ENCODE measurements at places on chromosomes 3 and 15. TPM values are rescaled to one million over a fixed set of nuclear protein-coding genes. Genes with fewer than 3 reads are reported as not detected.

DNA sequence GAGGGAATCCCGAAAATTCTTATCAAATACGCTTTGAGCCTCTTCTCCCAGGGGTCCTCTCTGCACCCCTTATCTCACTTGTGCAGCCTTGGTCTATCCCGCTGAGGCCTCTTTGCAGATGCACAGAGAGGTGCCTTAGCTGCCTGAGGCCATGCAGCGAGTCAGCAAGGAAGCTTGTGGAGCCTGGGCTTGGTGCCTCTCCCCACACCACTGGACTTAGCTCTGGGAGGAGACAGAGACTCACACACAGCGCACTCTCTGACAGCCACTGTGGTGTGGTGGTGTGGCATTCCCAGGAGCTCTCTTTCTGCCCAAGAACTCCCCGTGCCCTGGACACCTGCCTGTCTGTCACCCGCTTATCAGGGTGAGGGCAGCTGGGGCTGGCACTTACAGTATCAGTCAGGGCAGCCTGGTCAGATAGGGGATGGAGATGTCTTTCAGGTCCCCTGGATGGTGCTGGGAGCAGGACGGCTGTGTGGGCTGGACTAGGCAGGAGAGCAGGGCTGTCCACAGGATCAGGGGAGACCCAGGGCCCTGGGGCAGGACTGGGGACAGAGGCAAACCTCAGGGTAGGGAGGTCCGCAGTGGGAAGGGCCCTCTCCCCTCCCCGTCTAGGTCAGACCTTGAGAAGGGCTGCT lies 10.2 kb upstream of the LINGO1 start:
- no peak for DNase-seq

DNA sequence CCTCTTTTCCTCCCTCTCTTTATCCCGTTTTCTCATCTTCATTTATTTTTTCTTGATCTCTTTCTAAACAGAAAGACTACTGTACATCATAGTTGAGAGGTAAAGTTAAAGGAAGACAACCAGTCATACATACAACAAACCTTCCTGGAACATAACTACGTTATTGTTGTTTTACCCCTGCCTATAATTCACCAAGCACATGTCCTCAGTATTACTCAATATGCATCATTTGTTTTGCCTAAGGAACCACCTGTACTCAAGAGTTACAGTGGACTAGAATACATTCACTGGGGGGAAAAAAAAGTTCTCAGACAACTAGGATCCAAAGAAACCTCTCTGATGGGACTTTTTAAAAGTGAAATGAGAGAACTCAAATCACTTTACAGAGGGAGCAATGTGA lies 344.7 kb upstream of the RBMS3 start:
- no peak for DNase-seq

- no peak for DNase-seq
Observed at GRCh38 chr15:44883199-44883877, 73.1 kb upstream of the TERB2 start.

GRCh38 chr3:81650187-81650586 lies 111.3 kb downstream of the GBE1 start:
- no peak for DNase-seq

DNA sequence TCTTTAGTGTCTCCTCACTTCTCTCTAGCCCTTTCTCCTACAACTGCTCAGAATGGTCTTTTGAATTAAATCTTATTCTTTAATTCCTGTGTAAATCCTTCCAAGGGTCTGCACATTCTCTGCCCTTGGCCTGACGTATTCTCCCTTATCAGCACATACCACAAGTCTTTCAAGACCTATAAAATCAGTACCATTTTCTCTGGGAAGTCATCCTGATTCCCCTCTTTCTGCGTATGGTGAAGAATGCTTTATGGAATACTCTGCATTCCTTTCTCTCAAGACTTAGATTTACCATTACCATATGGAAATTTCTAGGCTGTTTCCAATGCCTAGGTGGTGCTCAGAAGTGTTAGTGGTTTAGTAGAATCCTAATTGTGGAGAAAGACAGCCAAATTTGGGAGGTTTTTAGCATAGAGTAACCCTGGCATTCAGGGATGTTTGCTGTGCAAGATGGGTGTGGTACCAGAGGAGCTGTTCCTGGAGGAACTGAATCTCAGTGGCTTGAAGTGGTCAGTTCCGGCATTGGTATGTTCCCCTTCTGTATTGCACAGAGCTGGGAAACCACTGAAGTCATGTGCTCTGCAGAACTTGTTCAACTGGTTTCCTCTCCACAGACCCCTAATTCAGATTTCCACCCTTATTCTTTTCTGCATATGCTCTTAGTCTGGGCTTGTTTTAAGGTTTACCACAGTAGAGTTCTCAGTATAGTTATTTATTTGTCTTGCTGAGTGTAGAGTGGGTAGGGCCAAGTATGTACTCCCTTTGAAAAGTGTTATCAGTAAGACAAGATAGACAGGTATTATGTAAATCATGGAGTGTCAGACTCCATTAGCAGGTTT lies 24.5 kb downstream of the IQGAP1 start:
- DNase-seq: no peak

DNA sequence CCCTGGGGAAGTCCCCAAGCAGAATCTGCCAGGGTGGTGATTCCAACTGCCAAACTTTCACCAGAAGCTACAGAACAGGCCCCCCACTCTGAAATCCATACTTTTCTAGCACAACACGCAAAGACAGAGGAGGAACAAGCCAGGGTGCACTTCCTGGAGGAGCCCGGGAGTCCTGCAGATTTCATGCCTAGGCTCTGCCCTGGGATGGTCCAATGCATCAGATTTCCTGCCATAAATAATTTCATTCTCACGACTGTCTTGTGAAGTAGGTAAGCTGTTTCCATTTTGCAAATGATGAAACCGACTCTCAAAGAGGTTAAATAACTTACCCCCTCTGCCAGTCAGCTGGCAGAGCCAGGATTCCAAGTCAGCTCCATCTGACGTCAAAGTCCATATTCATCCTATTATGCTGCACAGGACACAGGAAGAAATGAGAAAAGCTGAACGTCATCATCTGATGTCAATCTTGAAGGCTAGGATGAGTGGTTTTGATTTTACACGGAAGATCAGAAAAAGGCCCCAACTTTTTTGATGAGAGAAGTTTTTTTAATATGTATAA lies 134.8 kb upstream of the IGF1R start:
- DNase-seq: no peak

DNA sequence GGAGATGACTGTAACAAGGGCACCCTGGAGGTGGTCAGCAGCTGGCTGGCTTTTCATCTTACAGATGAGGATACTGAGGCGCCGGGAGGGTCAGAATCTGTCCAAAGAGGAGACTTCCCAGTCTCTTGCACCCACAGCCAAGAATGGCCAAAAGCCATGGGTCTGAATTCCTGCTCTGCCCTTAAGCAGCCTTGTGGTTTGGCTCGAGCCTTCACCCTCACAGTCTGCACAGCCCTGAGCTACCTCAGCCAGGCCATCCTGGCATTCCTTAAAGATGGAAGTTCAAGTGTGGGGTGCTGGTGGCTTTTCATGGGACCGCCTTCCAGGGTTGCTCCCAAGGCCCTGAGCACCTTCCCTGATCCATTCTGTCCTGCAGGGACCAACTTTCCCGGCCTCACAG lies 59.2 kb downstream of the CACNA2D2 start:
- no peak for DNase-seq

- no peak for DNase-seq
Observed at GRCh38 chr3:48394391-48394790, 22.4 kb downstream of the FBXW12 start.

- no peak for DNase-seq
Observed at GRCh38 chr3:180283251-180283650, 246.5 kb upstream of the PEX5L start.

GRCh38 chr3:49914906-49915305 lies 11.2 kb upstream of the MST1R start:
- no peak for DNase-seq

DNA sequence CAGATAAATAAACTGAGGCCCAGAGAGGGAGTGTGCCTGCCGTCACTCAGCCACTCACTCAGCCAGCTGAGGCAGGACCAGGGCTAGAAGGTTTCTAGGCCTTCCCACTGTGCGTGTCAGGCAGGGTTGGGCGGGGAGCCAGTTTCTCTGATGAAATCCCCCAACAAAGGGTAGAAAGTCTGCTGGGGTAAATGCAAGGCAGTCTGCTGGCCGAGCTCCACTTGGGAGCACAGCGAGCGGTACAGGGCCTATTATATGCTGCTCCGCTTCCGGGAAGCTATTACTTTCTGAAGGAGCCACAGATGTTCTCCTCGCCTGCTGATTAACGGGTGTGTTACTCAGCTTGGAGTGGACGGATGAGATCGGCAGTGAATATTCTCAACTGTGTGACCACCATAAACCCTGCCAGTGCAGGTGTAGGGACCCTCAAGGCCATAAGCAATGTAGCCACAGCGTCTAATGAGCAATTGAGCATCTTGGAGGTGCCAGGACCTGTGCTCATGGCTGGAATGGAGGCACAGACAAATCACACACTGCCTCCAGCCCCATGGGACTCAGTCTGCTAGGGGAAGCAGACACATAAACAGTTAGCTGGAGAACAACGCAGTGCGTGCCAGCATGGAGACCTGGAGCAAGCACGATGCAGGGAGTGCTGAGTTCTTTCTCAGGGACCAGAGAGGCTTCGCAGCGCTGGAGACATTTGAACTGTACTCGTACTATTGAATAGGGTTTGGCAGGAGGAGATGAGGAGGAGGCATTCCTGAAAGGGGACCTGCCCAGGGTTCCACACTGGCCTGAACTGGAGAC lies 42.1 kb downstream of the CORO2B start:
- no peak for DNase-seq

DNA sequence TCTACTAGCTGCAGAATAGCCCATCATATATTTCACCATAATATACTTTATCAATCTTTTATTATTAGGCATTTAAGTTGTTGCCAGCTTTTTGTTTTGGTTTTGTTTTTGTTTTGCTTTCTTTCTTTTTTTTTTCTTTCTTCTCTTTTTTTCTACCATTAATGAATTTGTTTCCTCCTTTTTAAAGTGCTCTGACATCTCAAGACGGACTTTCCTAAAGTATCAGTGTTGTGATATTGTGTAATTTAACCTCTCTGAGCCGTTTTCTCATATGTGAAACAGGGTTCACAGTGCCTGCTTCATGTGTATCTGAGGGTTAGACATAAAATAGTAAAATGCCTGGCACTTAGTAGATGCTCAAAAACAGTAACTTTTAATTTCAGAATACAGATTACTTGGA lies 109.5 kb upstream of the IL12A start:
- DNase-seq: no peak

GRCh38 chr15:28977377-28978010 lies 91.7 kb downstream of the APBA2 start:
- DNase-seq: no peak

- DNase-seq: no peak
Observed at GRCh38 chr3:11508346-11509172, 135.2 kb downstream of the VGLL4 start.

DNA sequence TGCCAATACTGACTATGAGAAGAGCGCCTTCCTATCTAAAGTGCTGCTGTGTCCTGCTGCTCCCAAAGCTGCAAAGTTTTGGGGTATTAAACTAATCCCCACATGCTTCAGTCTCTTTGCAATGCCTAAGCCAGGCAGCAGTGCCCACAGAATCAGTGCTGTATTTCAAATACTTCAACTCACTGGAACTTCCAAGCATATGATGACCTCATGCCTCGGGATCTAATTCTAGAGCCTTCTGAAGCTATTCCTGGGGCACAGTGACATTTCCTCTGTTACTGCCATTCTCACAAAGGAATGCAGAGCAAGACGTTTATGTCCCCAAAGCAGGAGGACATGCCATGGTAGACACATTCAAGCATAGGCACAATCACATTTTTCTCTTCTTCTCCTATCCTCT lies 78.5 kb downstream of the CD200 start:
- no peak for DNase-seq

- DNase-seq: no peak
Observed at GRCh38 chr3:55486101-55486856, 827 bp downstream of the WNT5A start.

GRCh38 chr3:138254216-138254615 lies 67.1 kb downstream of the ARMC8 start:
- DNase-seq: no peak

GRCh38 chr3:62954580-62954979 lies 79.4 kb upstream of the CADPS start:
- DNase-seq: no peak

DNA sequence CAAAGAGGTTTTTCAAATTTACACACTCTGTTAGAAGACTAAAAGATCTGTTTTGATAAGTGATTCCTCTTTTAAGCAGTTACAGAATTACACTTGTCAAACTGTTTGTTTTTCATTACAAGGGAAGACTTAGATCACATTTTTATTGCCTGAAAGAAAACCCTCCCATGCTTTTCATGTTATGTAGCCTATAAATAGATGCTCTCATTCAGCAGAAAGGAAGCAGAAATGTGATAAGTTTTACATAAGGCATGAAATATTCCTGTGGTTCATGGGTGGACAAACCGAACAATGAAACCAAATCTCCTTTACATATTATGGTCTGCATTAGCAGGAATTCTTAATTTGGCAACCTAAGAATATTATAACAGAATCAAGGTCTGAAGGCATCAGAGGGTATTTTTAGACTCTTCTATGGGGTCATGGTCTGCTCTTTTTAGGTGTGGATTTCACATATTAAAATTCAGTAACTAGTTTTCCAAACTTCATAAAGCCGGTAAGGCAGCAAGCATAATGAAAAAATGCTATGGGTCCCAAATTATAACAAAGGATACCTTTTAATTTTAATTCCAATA lies 37.3 kb upstream of the FXR1 start:
- DNase-seq: no peak

- no peak for DNase-seq
Observed at GRCh38 chr15:42595626-42596240, 20.3 kb downstream of the STARD9 start.

DNA sequence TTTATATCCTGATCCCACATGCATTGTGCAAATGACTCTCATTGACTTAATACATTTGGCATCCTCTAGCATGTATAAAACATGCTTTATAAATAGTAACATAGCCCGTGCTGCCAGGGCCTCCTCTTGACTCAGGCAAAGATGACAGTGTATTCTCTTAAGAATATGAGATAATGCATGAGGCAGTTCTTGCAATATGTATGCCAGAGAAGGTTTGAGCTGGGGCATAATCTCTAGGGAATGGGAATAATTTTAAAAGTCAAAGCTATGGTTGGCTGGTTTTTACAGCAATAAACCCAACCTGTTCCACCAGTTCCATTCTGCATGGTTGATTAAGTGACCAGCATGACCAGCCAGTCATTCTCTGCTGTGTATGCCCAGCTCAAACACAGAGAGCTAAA lies 179.0 kb upstream of the PFN2 start:
- no peak for DNase-seq

- DNase-seq: no peak
Observed at GRCh38 chr3:159451482-159451881, 537.2 kb upstream of the IL12A start.

GOLGA6D gene
- not detected for total RNA-seq

WNT7A gene
- 0.08 TPM for total RNA-seq

NR2F2 gene
- total RNA-seq: 0.15 TPM

CKMT1A gene
- total RNA-seq: not detected

TEX264 gene
- 37.8 TPM for total RNA-seq

HYKK gene
- total RNA-seq: 0.76 TPM

PLSCR4 gene
- total RNA-seq: not detected

CCDC13 gene
- 0.29 TPM for total RNA-seq

DNAH1 gene
- total RNA-seq: 6.6 TPM

MYO5C gene
- 0.46 TPM for total RNA-seq

MASP1 gene
- 0.35 TPM for total RNA-seq

TNFSF10 gene
- 18.8 TPM for total RNA-seq

HEG1 gene
- 6.4 TPM for total RNA-seq
